ENCODE measurements at places on chromosomes 2 and 18. TPM values are rescaled to one million over a fixed set of nuclear protein-coding genes. Genes with fewer than 3 reads are reported as not detected.

GRCh38 chr18:2494921-2495320, 76.4 kb downstream of the METTL4 start:
- H3K4me3 ChIP-seq: no peak overlapping the region
- H3K36me3 ChIP-seq: no peaks in the 10 kb centered on the region
- H3K27ac ChIP-seq: no peak overlapping the region

DNA sequence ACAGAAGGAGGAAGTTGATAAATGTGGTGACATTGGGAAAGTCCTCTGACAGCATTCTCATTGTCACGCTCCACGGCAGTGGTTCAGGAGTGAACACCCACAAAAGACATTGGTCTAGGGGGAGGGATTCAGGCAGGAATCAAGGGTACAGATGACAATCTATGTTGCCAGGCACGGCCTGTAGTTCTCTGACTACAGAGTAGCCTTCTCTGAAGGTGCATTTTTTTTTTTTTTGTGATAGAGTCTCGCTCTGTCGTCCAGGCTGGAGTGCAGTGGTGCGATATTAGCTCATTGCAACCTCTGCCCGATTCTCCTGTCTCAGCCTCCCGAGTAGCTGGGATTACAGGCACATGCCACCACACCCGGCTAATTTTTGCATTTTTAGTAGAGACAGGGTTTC, 7.4 kb upstream of the MOB1A start:
- no peaks in the 10 kb centered on the region for H3K27me3 ChIP-seq
- no peaks in the 10 kb centered on the region for H3K36me3 ChIP-seq
- no peak overlapping the region for H3K27ac ChIP-seq
- no peak for DNase-seq
- H3K4me1 ChIP-seq: peaks cover 12% of the 10 kb centered on the region

The CD226 gene
- total RNA-seq: 1.2 TPM

The FBXO36 gene
- total RNA-seq: 3.8 TPM

The SERPINB11 gene
- total RNA-seq: not detected

- DNase-seq: no peak
- H3K4me1 ChIP-seq: no peaks in the 10 kb centered on the region
- no peak overlapping the region for H3K27ac ChIP-seq
- H3K36me3 ChIP-seq: no peaks in the 10 kb centered on the region
- H3K27me3 ChIP-seq: no peaks in the 10 kb centered on the region
These were observed 884.3 kb downstream of the TSN start for GRCh38 chr2:122639711-122640110.

The NT5C1B gene
- total RNA-seq: not detected

The CAPN14 gene
- not detected for total RNA-seq

- no peaks in the 10 kb centered on the region for H3K36me3 ChIP-seq
- H3K4me1 ChIP-seq: peaks cover 5% of the 10 kb centered on the region
- H3K4me3 ChIP-seq: no peak overlapping the region
- no peaks in the 10 kb centered on the region for H3K27me3 ChIP-seq
- DNase-seq: no peak
These were observed 4.1 kb upstream of the SATB2 start for GRCh38 chr2:199461711-199462346.

DNA sequence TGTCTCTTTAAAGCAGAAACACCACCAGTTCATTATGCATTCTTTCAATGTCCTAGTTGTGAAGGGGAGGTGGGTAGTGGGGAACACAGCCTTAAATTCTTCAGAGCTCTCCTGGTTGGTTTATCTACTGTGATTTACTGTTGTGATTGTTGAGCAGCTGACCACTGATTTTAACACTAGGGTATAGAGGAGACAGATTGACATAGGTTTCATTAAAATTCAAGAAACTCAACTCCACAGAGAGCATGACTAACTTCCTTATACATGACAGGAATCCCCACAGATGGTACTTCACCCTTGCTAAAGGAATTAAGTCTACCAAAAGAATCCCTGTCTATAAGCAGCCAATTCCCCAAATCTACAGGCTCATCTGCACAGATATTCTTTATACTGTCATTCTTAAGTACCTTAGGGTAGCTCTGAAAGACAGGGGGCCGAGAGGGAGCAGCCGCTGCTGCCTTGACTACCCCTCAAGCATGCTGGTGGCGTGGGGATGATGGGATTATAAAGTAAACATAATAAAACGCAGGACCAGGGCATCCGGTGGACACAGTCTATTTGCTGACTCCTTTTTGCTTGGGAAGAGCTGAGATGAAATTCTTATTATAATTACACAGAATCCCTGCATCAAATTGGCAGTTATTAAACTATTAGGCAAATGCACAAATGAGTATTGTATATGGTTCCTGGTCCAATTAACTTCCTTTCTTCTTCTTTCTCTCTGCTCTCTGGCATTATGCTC, 1377.6 kb upstream of the PIK3C3 start:
- no peak overlapping the region for H3K4me3 ChIP-seq
- H3K27me3 ChIP-seq: no peaks in the 10 kb centered on the region
- DNase-seq: no peak
- H3K27ac ChIP-seq: no peak overlapping the region

The CYP1B1 gene
- 2.6 TPM for total RNA-seq

The CYTIP gene
- total RNA-seq: 0.64 TPM

- H3K4me3 ChIP-seq: no peak overlapping the region
- H3K27me3 ChIP-seq: no peaks in the 10 kb centered on the region
- no peak overlapping the region for H3K27ac ChIP-seq
- no peaks in the 10 kb centered on the region for H3K4me1 ChIP-seq
- no peak for DNase-seq
- no peaks in the 10 kb centered on the region for H3K36me3 ChIP-seq
These were observed 605.2 kb upstream of the LRRTM4 start for GRCh38 chr2:78127424-78127823.

DNA sequence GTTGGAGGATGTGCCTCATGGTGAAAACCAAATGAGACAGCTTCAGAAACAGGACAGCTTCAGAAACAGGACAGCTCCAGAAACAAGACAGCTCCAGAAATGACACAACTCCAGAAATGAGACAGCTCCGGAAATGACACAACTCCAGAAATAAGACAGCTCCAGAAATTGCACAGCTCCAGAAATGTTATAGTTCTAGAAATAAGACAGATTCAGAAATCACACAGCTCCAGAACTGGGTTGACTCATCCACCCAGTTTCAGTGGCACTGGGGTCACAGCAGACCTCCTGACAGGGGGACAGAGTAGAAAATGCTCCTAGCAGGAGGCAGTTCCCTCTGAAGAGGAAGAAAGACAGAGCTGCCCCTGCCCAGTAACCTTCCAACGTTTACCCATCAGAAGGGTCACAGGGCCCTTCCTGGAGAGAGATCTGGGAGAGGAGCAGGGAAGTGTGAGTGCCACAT, 26.9 kb upstream of the COL6A3 start:
- H3K27me3 ChIP-seq: 0 out of 2 replicates have a peak, but pooled peaks cover 19% of the 10 kb centered on the region
- no peaks in the 10 kb centered on the region for H3K36me3 ChIP-seq
- DNase-seq: no peak
- H3K4me1 ChIP-seq: peaks cover 10% of the 10 kb centered on the region
- H3K27ac ChIP-seq: no peak overlapping the region

The GLS gene
- total RNA-seq: 97.4 TPM

DNA sequence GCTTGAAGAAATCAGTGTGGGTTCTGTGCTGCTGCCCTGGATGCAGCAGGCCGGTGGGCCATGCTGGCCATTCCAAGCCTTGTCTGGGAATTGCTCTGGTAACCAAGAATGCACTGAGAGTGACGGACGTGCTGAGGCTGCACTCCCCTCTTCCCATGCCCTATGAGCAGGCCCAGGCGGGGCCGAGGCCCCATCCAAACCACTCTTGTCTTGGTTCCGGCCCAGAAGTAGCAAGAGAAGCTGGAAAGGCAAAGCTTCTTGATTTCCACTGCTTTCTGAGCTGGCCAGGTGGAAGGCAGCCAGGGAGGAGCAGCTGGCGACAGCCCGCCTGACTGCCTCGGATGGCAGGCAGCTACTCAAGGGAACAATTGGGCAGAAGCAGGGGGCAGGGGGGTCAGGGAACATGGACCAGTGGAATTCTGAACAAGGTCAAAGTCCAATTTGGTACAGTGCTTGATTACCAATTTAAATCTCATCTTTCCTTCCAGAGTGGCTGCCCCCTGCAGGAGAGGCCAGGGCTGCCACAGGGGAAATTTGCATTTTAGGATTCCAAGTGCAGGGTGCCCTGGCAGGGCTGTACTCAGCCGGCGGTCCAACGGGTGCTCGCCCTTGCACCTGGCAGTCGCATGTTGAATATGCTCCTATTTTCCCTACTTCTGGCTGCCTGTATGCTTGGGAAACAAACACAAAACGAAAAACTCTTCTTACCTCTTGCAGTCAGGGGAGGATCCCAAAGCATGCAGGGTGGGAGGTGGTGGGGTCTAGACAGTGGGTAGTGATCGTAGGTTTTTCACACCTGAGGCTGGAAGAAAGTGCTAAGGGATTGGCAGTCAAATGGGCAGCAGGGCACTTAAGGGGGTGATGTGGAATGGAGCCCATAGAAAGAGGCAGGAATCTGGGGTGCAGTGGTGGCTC, 67.3 kb downstream of the LIPG start:
- no peaks in the 10 kb centered on the region for H3K4me1 ChIP-seq
- H3K4me3 ChIP-seq: no peak overlapping the region
- peaks cover 10% of the 10 kb centered on the region for H3K27me3 ChIP-seq
- H3K27ac ChIP-seq: no peak overlapping the region
- H3K36me3 ChIP-seq: no peaks in the 10 kb centered on the region

DNA sequence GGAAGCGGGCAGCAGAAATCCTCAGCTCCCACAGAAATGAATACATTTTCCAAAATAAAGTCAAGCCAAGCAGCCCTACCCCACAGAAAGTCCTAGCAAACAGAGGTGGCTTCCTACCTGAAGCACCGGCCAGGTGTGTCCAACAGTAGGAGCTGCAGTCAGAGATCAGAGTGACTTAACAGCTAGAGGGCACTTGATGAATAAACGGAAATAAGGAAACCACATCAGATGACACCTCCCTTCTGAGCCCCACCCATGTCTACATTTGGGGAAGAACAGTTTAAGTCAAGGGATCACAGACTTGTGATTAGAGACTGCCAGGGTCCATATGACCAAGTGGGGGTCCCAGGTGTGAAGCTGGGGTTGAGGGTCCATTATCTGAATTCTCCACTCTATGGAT, at the start of gene CXCR1:
TSS of gene CXCR1 (minus strand) at position 172 of the 400 bp plus-strand sequence. CDS start 1,751 bp downstream, outside the sequence.
- H3K27me3 ChIP-seq: no peaks in the 10 kb centered on the region
- H3K27ac ChIP-seq: no peak within 1 kb of the TSS
- H3K4me3 ChIP-seq: no peak within 1 kb of the TSS
- DNase-seq: no peak

DNA sequence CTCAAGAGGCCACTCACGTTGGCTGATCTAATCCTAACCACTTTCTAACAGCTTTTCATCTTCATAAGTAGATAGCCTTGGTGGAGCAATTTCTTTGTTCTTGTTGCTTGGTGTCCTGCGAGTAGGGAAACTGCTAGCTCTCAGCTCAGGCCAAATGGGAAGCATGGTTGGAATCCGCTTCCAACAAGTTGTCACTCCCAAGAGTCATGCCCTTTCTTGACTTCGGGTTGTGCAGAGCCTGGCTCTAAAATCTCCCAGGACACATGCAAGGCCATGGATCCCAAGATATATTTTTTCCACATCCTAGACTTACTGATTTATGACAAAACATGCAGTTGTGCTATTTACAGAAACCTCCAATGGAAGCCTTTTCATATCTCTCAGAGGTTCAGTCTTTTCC, 7.3 kb upstream of the MATN3 start:
- no peak for DNase-seq
- no peaks in the 10 kb centered on the region for H3K4me1 ChIP-seq
- H3K36me3 ChIP-seq: no peaks in the 10 kb centered on the region
- H3K27ac ChIP-seq: no peak overlapping the region
- H3K27me3 ChIP-seq: no peaks in the 10 kb centered on the region

DNA sequence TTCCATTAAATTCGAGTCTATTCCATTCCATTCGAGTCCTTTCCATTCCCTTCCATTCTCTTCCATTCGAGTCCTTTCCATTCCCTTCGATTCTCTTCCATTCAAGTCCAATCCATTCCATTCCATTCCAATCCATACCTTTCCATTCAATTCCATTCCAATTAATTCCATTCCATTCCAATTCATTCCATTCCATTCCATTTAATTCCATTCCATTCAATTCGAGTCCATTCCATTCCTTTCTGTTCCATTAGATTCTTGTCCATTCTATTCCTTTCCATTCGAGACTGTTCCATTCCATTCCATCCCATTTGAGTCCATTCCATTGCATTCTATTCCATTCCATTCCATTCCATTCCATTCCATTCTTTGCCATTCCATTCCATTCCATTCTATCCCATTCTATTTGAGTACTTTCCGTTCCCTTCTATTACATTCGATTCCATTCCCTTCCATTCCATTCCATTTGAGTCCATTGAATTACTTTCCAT, 1130.0 kb downstream of the RPIA start:
- H3K4me3 ChIP-seq: no peak overlapping the region
- H3K36me3 ChIP-seq: no peaks in the 10 kb centered on the region
- H3K27me3 ChIP-seq: no peaks in the 10 kb centered on the region
- no peak for DNase-seq
- no peak overlapping the region for H3K27ac ChIP-seq

GRCh38 chr2:232873909-232874641, 4.0 kb downstream of the SNORC start:
- 0 out of 2 replicates have a peak, but pooled peaks cover 8% of the 10 kb centered on the region for H3K36me3 ChIP-seq
- DNase-seq: no peak
- H3K27me3 ChIP-seq: no peaks in the 10 kb centered on the region
- no peak overlapping the region for H3K4me3 ChIP-seq
- H3K27ac ChIP-seq: no peak overlapping the region

The ABCG8 gene
- 0.05 TPM for total RNA-seq

The DYSF gene
- total RNA-seq: 0.89 TPM

The SKA1 gene
- total RNA-seq: 34.5 TPM

DNA sequence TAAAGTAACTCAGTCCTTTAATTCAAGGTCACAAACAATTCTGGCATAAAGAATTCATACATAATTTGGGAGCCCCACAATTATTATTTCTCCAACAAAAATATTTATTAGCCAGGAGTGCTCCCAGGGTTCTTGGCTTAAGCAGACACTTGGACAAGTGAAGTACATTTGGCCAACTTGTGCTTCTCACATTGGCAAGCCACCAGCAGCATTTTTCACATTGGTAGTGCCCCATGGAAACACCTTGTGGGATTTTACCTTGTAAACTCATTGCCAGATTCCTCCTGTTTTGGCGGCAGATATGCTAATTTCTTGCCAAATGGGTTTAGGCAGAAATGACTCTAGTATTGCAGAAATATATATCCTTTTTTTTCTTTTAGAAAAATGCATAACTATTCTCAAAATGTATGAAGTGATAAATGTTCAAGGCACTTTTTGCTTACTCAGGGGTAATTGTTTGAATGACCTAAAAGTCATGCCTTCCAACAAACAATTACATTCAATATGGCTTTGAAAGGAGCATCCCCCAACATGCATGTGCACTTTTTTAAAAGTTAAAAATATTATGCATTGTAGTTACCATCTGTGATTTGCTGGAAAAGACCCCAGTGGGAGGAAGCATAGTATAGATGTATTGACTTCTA, 113.5 kb downstream of the CSRNP3 start:
- H3K27me3 ChIP-seq: peaks cover 9% of the 10 kb centered on the region
- DNase-seq: no peak
- no peak overlapping the region for H3K27ac ChIP-seq
- no peak overlapping the region for H3K4me3 ChIP-seq
- no peaks in the 10 kb centered on the region for H3K4me1 ChIP-seq

GRCh38 chr2:173214213-173214612, 138.6 kb downstream of the MAP3K20 start:
- H3K36me3 ChIP-seq: no peaks in the 10 kb centered on the region
- H3K27me3 ChIP-seq: no peaks in the 10 kb centered on the region
- H3K4me3 ChIP-seq: no peak overlapping the region

The UGT1A4 gene
- 0.12 TPM for total RNA-seq

The NYAP2 gene
- not detected for total RNA-seq

GRCh38 chr2:185628985-185629384, 109.6 kb upstream of the FSIP2 start:
- H3K27me3 ChIP-seq: no peaks in the 10 kb centered on the region
- DNase-seq: peak; percentile 29
- no peaks in the 10 kb centered on the region for H3K36me3 ChIP-seq
- H3K4me3 ChIP-seq: no peak overlapping the region

Measured in HCT116 (cell line).